NCI-H2029 treated with DMSO at 0.1 percent for 48 hours (cell line): ENCODE measurements at places on chromosomes 11 and 22.

DNA sequence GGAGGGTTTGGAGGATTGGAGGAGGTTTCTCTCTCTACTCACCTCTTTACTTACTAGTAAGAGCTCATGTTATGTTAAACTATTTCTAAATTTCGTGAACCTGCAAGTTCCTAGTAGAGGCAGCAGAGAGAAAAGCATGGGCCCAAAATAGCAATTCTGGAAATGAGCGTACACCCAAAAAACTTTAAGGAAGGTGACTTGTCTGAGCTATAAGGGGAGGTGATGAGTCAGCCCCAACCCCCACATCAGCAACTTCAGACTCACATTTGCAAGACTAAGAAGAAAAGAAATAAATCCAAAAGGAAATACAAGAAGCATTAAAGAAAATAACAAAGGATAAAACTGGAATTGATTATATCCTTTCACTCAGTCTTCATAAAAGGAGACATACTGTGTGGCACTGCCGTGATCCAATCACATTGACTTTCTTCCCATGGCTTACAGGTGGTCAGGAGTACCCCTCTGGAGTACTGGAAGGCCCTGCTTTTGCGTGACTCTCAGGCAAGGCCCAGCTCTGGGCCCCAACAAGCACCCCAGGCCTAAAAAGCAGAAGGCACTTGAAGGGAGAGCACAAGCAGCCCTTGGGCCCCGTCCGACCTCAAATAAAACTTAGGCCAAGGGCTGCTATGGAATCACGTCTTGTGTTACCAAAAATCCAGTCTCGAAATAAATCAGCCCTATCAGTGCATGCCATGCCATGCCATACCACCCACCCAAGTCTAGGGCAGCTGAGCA, 14.3 kb downstream of the PACSIN2 start:
- no peak for DNase-seq

DNA sequence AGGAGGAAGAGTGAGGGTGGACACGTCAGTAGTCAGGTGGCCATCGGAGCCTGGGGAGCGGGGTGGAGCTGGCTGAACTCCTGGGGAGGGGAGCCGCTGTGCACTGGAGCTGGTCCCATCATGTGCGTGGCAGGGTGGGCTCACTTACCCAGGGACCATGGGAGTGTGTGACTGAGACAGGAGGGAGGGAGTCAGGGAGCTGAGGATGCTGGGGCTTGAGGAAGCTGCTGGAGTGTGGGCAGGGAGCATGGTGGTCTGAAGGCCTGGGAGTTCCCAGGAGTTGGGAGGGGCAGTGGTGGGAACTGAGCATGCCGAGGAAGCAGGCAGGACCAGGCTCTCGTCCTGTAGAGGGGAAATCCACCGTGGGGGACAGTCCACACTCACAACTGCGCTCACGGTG, 18.0 kb downstream of the CLDN5 start:
- no peak for DNase-seq

DNA sequence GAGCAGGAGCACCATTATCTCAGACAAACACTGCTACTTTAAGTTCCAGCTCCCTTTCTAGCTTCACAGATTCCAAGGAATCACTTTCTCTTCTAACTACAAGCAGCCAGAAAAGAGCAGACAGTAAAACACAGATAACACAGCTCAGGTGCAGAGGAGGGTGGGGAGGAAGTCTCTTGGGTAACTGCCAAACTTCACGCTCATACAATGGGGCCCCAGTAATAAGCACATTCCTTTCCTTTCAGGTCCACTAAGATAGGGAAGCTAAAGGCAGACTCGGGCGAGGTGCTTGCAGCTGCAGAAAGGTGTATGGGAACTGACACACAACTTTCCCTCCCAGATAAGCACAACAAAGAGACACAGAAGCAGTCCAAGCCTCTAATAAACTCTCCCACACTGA, 69.2 kb upstream of the OR9G4 start:
- no peak for DNase-seq

DNA sequence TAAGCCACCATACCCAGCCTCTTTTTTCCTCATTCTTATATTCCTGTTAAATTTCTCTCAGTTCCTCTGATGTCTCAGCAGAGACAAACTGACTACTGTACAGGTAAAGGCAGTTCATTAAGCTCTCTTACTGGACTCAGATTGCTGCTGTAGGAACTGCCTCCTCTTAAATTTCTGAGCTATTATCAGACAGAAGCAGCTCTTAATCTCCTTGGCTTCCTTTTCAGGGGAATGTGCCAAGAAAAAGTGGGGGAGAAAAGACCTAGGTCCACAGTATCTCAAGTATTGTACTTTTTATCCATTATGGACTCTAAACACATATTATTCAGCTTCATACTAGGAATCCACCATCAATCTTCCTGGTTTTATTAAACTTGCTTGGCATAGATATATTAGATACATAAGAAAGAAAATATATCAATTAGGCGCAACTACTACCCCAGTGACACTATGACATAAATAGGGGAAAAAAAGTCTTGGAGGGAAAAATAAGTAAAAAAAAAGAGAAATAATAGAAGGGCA, 26.1 kb downstream of the MRTFA start:
- no peak for DNase-seq

DNA sequence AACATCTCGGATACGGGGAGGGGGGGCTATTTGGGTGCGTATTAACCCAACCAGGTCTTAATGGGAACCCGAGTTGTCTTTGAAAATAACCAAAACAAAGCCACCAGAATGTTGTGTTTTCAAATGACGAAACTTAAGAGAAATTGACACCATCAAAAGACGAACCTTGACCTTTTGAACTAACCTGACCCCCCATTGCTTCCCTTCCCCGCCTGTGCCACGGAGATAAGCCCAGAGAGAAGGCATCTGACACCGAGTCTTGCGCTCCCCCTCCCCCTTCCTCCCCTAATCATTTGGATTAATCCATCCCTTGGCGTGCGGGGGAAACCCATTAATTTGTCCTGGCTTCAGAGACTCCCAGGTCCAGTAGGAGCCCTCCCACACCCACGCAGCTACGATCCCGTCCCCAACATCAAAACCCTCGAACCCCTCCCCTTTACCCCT, 4.5 kb upstream of the GCAT start:
- DNase-seq, result no peak

DNA sequence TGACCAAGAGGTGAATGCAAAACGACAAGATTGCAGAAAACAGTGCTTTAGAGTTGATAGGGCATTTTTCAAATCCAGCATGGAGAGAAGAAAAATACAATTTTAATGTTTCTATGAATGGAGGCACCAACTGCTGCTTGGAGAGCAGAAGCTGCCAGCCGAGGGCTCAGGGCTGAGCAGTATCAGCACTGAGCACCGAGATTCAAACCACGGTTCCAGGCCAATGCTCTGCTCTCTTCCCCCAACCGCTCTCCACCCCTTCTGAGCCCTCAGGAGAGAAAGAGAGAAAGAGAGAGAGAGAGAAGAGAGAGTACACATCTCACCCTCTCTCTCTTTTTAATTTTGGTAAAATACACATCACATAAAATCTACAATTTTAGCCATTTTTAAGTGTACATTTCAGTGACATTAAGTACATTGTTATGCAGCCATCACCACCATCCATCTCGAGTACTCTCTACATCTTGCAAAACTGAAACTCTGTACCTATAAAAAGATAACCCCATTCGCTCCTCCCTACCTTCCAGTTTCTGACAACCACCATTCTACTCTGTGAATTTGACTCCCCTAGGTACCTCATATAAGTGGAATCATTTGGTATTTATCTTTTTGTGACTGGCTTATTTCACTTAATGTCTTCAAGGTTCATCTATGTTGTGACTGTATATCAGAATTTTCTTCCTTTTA, 333.3 kb downstream of the MIAT start:
- no peak for DNase-seq

- DNase-seq, result no peak
Observed at GRCh38 chr11:442611-443081, 835 bp upstream of the ANO9 start.

GRCh38 chr11:83156996-83157593, at the start of gene PCF11:
Gene PCF11 (plus strand): TSS chr11:83157131. CDS start chr11:83157440, 309 bp downstream.
- DNase-seq, result no peak

GRCh38 chr11:69333149-69333710, 39.3 kb downstream of the MYEOV start:
- no peak for DNase-seq

DNA sequence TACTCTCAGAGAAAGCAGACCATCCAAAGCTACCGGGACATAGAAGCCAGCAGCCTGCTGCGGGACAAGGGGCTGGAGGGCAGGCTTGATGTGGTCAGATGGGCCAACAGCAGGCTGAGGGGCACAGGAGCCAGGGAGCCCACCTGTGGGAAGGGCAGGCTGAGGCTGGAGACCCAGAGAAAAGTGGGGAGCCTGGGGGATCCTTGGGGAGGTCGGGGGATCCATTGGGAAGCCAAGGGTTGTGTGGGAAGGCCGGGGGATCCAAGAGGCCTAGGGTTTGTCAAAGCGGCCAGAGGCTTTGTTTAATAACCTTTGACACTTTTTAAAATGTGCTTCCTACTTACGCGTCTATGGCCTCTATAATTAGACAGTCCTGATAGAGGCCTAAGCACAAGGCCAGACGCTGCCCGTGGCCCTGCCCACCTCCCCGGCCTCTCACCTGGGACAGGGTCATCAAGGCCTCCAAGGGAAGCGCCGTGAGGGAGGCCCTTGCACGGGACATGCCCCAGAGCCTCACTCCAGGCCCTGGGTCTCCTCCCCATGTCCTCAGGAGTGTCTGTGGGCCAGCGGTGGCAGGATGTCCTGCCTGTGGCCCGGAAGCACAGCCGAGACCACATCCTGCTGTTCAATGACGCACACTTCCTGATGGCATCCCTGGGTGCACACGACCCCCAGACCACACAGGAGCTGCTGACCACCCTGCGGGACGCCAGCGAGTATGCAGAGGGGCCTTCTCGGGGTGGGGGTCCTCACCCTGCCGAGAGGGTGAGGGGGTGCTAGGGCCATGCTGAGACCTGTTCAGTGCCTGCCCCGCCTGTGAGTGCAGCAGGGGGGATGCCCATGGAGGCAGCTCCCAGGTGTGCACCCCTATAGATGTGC, 8.6 kb upstream of the GTSE1 start:
- DNase-seq, result no peak

DNA sequence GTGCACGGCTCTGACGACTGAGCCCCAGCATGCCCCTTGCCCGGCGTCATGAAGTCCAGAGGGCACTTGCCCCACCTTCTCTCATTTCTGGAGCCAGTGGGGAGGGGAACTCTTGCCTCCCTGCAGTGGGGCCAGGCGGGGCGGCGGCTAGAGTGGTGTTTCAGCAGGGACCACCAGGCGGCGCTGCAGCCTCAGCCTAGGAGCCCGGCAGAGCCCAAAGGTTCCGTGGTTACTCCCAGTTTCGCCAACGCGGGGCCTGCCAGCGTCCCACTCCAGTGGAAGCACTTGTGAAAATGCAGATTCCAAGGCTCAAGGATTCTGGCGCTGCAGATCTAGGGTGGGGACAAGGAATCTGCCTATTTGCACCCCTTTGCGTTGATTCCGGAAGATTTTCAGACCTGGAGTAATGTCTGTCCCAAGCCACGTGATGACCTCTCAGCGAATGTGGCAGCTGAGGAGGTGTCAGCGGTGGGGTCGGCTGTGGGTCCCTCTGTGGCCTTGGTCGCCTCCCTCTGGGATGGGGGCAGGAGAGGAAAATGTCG, 55.7 kb downstream of the CD82 start:
- peak; percentile 20 for DNase-seq

DNA sequence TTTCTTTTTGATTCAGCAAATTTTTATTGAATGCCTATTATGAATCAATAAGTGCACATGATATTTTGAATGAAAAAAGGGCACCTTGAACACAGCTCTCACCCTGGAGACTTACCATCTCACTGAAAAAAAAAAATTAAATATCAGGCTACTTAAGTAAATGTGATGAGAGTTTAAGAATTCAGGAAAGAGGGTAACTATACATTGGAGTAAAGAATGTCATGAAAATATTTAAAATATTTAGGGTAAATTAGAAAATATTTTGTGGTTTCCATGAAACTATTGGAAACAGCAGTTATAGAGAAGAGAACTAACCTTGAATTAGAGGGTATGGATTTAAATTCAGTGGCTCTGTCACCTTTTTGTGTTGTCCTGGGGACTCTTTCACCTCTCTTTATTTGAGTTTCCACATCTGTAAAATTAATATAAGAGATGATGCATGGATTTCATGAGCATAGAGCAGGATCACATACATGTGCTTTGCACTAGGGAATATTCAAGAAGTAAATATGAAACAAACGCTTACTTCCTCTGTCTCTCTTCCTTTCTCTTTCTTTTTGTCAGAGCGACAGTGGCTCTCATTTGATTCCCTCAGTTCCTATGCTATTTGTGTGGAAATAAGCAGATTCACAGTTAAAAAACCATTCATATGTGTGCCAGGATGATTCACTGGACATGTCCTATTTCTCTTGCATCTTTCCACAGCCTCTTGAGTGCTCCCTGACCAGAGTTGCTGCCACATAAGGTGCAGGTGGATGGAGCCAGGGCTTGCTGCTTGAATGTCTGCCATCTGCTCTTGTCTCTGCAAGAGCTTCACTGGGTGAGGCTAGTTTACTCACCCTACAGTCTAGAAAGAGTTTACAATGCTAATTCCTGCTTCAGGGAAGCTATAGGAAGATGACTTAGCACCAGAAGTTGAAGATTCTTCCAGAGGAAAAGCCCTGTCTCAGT, 533.1 kb downstream of the ETS1 start:
- DNase-seq, result no peak

DNA sequence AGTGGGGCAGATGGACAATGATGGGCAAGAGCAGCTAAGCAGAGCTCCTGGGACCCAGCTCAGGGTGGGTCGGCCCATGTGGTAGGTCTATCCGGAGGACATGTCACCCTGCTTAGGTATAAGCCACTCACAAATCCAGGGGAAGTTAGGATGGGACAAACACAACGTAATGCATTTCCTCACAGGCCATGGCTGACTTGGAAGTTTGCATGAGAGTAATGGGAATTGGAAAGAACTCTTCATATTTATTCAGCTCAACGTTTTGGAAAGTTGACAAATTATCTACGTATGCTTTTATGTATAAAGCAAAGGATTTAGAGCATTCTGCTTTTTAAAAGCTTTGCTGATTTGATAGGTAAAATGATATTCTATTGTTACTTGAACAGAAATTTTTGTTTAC, 74.9 kb downstream of the SMCO4 start:
- DNase-seq, result peak; percentile 50

GRCh38 chr11:70079691-70080090, 1.6 kb downstream of the ANO1 start:
- DNase-seq, result no peak

GRCh38 chr11:69945157-69945556, 125.9 kb upstream of the FGF3 start:
- no peak for DNase-seq

DNA sequence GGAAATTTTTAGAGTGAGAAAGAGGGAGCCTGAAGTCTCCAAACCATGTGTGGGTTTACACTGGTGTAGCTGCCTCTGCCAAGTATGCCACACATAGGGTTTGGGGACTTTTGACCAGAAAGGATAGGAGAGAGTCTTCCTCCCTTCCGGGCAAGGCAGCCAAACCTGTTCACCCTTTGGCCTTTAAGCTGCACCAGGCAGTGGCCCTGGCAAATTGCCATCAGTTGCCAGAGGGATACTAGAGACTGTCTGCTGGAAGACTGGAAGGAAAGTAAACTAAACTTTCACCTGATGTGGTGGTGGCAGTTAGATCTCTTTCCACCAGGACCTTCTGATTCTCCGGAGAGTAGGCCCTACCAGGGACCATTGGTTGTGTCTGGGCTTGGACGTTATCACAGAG, 1263.2 kb downstream of the FAM181B start:
- no peak for DNase-seq

GRCh38 chr11:109730669-109731068, 308.7 kb downstream of the C11orf87 start:
- DNase-seq, result no peak

GRCh38 chr11:86802601-86803051, 2.3 kb downstream of the PRSS23 start:
- DNase-seq, result no peak
